ENCODE measurements at places on chromosomes 11 and 22.

DNA sequence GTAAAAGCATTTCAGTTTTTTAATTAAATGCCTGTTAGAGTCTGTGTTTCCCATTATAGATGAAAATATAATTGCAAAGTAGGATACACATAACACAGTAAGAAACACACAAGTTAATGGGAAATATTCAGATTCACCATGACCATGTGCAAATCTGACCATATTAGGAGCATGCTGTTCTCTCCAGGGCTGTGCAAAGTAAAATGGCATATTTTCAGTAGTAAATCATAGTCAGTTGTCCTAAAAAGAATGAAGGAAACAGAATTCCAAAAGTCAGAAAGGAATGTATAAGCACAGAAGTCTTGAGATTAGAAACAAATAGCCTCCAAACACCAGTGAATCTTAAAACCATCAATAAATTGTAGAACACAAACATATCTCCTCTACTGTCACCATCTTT, 44.4 kb downstream of the CNTN5 start:
- DNase-seq = no peak
- H3K4me3 ChIP-seq = no peak overlapping the region
- no peaks in the 10 kb centered on the region for H3K4me1 ChIP-seq
- no peak overlapping the region for H3K27ac ChIP-seq

- no peak overlapping the region for H3K4me3 ChIP-seq
- no peak for DNase-seq
- no peaks in the 10 kb centered on the region for H3K36me3 ChIP-seq
Measured at GRCh38 chr11:108751444-108751843, 86.6 kb downstream of the DDX10 start.

- no peaks in the 10 kb centered on the region for H3K4me1 ChIP-seq
- no peak overlapping the region for H3K27ac ChIP-seq
- H3K27me3 ChIP-seq = peaks cover 45% of the 10 kb centered on the region
- H3K4me3 ChIP-seq = no peak overlapping the region
Measured at GRCh38 chr11:69160296-69161116, 4.8 kb downstream of the SMIM38 start.

GRCh38 chr11:104738918-104739317, 159.3 kb downstream of the CASP12 start:
- peaks cover 9% of the 10 kb centered on the region for H3K4me1 ChIP-seq
- DNase-seq = no peak
- no peak overlapping the region for H3K27ac ChIP-seq
- H3K36me3 ChIP-seq = no peaks in the 10 kb centered on the region

DNA sequence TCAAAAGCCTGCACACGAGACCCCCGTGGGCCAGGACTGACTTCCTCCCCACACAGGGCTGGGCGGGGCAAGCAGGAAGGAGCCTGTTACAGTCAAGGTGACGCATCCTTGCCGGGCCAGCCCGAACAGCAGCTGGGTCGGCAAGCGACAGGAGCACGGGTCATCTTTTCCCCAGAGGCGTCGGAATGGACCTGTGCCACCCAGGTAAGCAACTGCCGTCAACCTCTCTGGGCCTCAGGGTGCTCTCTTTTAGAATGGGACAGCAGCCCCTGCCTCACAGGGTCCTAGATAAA, at the start of gene CYTH4:
TSS of gene CYTH4 (plus strand) at position 124 of the 293 bp plus-strand sequence. CDS start at position 186, 62 bp downstream.
- H3K36me3 ChIP-seq = peaks cover 12% of the 10 kb centered on the region
- peak within 1 kb of the TSS; percentile 99 for H3K4me3 ChIP-seq
- H3K27ac ChIP-seq = peak within 1 kb of the TSS; percentile 100
- H3K4me1 ChIP-seq = peaks cover 46% of the 10 kb centered on the region
- H3K27me3 ChIP-seq = no peaks in the 10 kb centered on the region

Data from T-helper 17 cell (primary cell).